ENCODE measurements at places on chromosomes 12 and 14.

DNA sequence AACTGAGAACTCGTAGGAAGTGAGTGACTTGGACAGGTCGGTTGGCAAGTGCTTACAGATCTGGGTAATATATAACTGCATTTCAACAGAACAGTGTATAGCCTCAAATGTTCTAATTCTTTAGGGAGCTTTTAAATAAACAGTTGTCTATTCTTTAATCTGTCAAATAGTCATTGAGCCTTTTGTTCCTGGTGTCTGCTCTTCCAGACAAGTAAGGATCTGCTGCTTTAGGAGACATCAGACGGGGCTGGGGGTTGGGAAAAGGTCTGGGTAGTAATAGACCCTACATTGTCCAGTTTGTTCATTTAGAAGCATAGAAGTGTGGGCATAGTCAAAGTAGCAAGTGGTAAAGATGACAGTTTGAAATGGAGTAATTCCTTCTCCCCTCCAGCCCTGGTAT lies 2.0 kb downstream of the PTPN11 start:
- no peak for DNase-seq

DNA sequence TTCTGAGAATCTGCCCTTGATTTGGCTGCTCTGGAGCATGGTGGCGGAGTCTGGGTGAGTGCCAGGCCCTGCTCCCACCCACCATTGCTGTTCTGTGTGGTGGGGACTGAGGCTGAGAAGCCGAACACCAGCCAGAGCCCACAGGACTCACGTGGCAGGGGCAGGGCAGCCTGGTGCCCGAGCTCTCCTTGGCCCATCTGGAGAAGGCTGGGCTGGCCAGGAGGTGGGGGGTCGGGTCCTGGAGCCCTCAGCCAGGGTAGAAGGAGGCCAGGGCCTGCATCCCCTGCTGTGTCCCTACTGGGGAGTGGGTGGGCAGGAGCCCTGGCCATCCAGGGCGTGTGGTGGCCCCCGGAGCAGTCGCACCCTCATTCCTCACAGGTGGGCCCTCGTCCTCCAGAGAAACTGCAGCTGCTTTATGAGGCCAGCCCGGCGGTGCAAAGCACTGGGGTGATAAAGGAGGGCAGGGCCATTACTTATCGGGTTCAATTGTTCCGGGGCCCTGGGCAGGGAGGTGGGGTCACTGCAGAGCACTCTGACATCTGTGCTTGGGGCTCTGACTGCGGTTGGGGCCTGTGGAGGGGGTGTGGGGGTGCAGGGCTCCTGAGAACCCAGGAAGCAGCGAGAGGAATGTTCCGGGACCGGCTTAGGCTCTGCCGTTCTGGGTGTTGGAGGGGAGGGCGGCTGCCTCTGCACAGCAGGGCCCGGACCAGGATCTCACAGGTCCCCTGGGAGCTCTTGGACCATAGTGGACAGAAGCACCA lies 217.5 kb upstream of the C14orf180 start:
- no peak for DNase-seq

DNA sequence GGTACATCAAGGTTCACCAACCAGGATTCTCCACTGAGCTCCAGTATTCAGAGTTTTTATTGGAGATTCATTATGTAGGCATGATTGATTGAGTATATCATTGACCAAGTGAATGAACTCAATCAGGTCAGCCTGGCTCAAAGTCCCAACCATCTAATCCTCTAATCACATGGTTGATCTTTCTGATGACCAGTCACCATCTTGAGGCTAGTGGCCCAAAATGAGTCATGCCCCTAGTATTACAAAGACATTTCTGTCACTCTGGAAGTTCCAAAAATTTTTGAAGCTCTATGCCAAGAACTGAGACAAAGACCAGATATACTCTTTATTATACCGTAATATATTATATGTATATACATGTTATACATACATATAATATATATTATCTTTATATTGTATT lies 75.9 kb upstream of the ATF7IP start:
- no peak for DNase-seq

DNA sequence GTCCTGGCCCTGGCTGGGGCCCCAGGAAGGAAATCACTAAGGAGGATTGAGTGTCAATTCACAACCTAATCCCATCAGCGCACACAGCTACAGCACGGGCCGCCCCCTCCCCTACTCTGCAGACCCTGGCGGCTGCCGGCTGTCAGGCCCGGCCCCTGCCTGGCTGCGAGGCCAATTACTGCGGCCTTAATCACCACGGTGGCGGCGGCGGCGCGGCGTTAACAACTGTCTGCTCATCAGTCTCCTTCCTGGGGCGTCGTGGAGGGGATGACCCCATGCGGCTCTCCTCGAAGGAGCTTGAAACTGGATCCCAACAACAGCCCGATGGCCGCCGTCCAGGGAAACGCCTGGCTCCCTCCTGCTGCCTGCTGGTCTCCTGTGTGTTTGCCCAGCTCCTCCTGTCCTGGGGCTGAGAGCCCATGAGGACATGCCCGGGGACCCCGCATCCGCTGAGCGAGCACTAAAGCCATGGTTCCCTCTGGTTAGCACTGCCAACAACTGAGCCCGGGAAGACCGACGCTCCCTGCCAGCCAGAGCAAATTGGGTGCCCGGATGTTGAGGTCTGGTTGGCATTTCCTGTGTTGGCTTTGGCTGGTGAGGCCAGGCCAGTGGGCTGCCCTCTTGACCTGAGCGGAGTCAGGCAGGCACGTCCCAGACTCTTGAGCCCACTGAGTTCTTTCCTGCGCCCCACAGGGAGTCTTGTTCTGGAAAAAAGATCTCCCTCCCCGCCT lies 21.8 kb upstream of the EIF2B2 start:
- DNase-seq: no peak

DNA sequence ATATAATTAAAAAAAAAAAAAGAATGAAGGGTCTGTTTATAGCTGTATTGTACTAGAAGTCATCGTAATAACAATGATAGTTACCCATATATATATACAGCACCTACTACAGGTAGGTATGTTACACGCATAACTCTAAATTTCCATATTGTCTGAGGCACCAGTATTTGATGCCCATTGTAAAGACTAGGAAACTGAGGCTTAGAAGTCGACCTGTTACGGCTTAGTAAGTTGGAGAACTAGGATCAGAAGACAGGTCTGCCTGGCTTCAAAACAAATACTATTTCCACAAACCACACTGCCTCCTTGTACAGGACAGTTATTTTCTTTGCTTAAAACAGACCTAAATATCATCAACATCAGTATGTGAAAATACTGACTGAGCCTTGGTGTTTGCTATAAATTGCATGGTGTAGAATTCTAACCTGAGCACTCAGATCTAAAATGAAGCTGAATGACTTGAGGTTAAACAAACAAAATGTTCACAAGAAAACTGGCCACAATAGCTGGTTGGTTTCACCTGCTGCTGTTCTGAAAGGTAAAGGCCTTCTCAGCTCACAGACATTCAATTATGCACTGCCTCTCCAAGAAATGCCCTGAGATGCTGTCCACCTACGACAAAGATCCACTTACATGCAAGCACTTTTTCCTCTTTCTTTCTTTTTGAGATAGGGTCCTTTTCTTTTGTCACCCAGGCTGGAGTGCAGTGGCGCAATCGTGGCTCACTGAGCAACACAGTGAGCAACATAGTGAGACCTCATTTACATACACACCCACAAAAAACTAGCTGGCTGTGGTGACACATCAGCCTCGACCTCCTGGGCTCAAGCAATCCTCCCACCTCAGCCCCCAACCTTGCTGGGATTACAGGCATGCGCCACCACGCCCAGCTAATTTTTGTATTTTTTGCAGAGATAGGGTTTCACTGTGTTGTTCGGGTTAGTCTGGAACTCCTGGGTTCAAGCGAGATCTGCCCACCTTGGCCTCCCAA lies 35.7 kb downstream of the SSH1 start:
- no peak for DNase-seq

- no peak for DNase-seq
Measured at GRCh38 chr12:1529862-1530591, 64.4 kb downstream of the FBXL14 start.

- DNase-seq: no peak
Measured at GRCh38 chr14:26845151-26845818, 247.5 kb upstream of the NOVA1 start.

- DNase-seq: no peak
Measured at GRCh38 chr12:107829271-107829670, 54.8 kb downstream of the ASCL4 start.

DNA sequence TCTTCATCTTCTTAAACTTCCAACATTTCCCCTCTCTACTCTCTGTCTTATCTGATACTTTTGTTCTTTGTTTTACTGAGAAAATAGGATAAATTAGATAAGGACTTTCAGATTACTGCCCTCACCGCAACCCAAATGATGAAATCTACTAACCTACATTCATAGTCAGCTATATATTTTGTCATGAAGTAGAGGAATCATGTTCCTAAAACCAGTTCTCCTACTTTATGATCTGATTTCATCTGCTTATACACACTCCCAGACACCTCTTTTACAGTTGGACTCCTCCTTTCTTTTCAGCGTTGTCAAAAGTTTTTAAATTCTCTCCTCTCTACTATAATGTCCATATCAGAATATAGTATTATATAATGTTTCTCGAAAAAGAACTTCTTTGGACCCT lies 29.7 kb downstream of the MGAT4C start:
- DNase-seq: no peak

- DNase-seq: no peak
Measured at GRCh38 chr12:124814741-124815613, 48.7 kb downstream of the SCARB1 start.

GRCh38 chr14:21308132-21308478 lies 28.2 kb downstream of the RPGRIP1 start:
- no peak for DNase-seq

DNA sequence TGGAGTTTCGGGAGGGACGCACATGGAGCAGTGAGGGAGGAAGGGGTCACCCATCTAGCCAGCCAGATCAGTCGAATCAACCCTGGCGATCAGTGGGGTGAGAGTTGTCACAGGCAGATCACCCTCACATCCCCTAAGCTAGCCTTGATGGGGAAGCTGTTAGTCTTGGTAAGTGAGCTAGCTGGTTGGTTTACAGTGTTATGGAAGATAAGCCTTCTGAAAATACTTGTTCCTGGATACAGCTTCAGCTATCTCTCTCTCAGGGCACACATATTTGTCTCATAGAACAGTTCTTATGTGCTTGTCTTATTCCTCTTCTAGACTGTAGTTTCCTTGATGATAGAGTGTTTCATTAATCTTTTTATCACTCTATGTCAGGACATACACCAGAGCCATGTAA lies 26.2 kb upstream of the MANSC4 start:
- no peak for DNase-seq

GRCh38 chr12:31362759-31363415 lies 36.9 kb upstream of the SINHCAF start:
- no peak for DNase-seq

DNA sequence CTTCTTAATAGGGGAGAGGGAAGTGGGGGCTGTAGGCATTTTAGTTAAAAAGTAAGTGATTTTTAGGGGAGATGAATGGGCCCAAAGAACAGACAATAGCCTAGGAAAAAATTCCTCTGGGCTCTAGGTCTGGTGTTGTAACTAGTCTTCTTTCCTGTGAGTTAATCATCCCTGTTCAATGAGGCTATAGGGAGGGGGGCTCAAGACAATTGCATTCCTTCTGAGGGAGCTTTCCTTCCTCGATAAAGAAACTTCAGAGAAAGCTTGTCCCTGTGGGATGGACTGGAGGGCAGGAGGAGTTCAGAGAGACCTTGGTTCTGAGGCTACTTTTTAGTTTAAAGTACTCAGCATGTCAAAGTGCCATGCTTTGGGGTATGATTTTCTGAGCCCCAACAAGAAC lies 127.2 kb downstream of the BBS10 start:
- no peak for DNase-seq

GRCh38 chr14:21039585-21040369 lies 2.4 kb upstream of the RNASE7 start:
- DNase-seq: no peak

DNA sequence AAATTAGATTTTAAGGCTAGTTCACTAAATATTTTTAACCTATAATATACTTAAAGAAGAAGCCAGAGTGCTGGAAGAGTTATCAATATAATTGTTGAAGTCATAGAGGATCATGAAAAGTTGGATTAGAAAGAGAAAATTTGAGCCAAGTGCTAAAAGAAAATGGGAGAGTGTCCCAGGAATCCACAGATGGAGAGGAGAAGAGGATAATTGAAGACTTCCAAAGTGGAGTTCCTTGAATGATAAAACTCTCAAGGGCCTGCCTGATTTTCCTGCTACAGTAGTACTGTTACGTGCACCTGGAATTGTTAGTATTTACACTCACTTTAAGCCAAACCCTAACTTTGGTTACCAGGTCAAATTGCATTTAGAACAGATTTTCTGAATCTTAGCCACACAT lies 113.2 kb downstream of the MSRB3 start:
- DNase-seq: no peak

GRCh38 chr12:1592444-1593173 lies 1.8 kb downstream of the FBXL14 start:
- DNase-seq: no peak

DNA sequence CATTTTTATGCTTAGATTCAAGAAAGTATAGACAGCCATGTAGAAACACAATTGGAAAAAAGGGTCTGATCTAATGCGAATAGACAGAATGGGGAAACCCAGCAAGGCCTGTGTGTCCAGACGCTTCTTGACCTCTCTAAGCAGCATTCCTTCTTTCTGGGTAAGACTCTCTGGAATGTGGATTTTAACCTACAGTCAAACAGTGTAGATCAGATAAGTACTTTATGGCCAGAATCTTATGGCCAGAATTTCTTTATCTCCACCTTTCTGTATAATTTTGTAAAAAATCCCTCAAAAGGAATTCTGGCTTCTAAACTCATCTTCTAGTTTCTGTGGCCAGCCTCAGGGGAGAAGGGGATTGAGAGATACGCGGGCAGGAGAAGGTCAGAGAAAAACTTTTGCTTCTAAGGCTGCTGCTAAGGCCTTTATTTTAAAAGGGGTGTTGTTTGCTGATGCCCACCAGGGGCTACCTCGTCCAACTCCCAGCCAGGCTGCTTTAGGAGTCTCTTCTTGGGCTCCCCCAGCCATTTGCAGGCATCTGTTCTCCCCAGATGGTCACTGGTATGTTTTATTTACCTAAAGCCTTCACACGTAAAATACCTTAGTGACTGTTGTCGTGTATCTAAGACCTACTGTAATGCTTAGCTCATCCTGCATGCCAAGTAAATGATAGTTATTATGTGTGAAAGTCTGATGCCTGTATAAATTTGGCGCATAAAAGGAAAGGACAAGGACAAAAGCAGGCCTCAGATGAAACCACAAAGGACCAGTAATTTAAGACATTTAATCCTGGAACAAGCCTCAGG lies 68.4 kb downstream of the ANO6 start:
- DNase-seq: no peak

- DNase-seq: no peak
Measured at GRCh38 chr14:73162251-73162650, 25.9 kb downstream of the PSEN1 start.

- DNase-seq: no peak
Measured at GRCh38 chr14:58787592-58787991, 149.8 kb downstream of the DACT1 start.

- no peak for DNase-seq
Measured at GRCh38 chr14:76644855-76645518, 116.3 kb upstream of the VASH1 start.

- DNase-seq: no peak
Measured at GRCh38 chr14:71327691-71328090, 420.4 kb downstream of the PCNX1 start.

Measured in stimulated activated CD4-positive, alpha-beta T cell treated with anti-CD3 and anti-CD28 coated beads, TNF-alpha, amount 100 ng/mL, for 1 hour (primary cell).